Non-pigmented ciliary epithelial cell (primary cell): ENCODE measurements at places on chromosomes 1 and 21.

GRCh38 chr21:25539606-25540005 is 67.7 kb downstream of the MRPL39 start:
- no peak for DNase-seq

- DNase-seq = no peak
Observed at GRCh38 chr1:119483441-119484200, 23.4 kb upstream of the HSD3B1 start.

GRCh38 chr1:61956784-61957183 is 214.5 kb downstream of the PATJ start:
- no peak for DNase-seq

- no peak for DNase-seq
Observed at GRCh38 chr1:158257888-158258287, 3.7 kb downstream of the CD1A start.

DNA sequence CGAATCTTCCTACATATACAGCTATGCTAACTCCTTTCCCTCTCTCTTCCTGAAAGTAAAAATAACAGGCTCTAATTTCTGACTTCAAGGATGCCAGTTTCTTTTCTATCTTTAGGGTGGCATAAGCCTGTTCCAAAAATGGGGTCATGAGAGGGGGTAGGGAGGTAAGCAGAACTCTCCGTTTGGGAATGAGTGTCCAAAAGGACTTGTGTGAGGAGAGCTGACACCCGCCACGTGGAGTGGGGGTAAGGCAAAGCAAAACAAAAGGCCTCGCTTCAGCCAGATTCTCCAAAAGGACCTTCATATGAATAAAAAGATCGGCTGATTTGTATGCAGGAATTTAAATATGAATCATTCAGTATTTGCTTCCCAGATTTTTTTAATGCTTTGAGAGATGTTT is 28.6 kb downstream of the PLPPR4 start:
- no peak for DNase-seq

GRCh38 chr1:31926252-31926651 is 11.9 kb downstream of the PTP4A2 start:
- no peak for DNase-seq

GRCh38 chr1:77007675-77008074 is 140.4 kb downstream of the ST6GALNAC5 start:
- no peak for DNase-seq

GRCh38 chr21:17467392-17467791 is 45.5 kb upstream of the CXADR start:
- DNase-seq = no peak

DNA sequence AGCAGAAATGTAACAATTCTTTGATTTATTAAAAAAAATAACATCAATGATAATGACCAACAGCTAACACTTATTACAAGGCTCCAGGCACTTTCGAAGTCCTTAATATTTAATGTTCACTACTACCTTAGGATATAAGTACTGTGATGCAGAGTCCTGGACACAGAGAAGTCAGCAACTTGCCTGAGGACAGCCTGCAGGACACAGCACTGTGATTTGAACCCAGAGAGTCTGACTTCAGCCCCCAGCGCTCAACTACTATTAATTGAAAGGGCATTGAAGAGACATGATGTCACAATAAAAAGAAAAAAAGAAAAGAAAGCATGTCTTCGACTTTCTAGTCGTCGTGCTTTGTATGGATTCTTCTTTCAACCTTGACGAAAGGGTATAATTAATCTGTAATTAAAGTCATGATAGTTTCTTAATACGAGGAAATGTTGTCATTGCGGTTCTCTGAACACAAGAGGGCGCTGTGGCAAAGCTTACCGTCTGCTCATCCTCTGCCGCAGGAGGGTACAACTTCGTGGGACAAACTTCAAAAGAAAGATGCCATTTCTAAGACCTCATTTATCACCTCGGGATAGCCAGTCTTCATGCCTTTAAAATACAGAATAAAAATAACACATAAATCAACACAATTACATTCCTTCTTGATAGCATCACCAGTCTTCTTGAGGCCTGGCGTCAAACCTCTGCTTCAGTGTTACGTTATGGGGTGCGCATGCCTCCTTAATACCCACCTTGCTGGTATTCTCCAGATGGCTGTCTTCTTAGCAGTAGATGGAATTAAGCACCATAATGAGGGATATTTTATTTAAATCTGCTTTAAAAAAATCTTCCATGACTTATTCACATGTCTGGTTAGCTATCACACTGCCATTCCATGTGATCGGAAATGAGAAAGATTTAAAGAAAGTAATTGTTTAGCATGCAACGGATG is 240.1 kb downstream of the DISC1 start:
- no peak for DNase-seq

DNA sequence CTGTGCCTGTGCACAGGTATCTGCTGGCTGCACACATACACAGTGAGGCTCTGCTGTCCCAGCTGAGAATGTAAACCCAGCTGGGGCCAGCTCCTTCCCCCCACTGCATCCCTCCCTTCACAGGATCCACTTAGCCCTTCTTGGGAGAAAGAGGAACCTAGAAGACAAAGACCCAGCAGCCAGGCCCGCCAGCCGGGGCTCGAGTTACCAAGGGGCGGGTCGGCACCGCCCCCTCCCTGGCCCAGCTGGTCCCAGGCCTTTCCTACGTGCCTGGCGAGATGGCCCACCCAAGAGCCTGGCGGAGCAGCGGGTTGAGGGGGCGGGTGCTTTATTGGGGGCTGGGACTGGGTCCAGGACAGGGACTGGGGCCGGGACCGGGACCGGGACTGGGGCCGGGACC is 2.1 kb downstream of the SH3BGRL3 start:
- no peak for DNase-seq
